ENCODE measurements at places on chromosomes 12 and 14. TPM values are rescaled to one million over a fixed set of nuclear protein-coding genes. Genes with fewer than 3 reads are reported as not detected.

Gene TMEM253
- total RNA-seq = 0.73 TPM

Gene TAS2R42
- not detected for total RNA-seq

Gene TEX52
- not detected for total RNA-seq

Gene RHEBL1
- 5.4 TPM for total RNA-seq

Gene CCDC175
- not detected for total RNA-seq

Gene OTOGL
- not detected for total RNA-seq

Gene ZCCHC8
- 25.4 TPM for total RNA-seq

Gene DTX1
- 0.32 TPM for total RNA-seq

Gene PLA2G1B
- 0.24 TPM for total RNA-seq

Gene OR10G2
- total RNA-seq = not detected

Gene KIF26A
- total RNA-seq = 4.4 TPM

Gene C14orf180
- not detected for total RNA-seq

All from A549 treated with CORT108297 at 1 μM for 4 hours (cell line).